ENCODE measurements at places on chromosomes 16 and 17. TPM values are rescaled to one million over a fixed set of nuclear protein-coding genes. Genes with fewer than 3 reads are reported as not detected.

CUEDC1 gene
- 41.8 TPM for polyA plus RNA-seq

ENDOV gene
- 31.9 TPM for polyA plus RNA-seq

- no peak for DNase-seq
These were observed at the start of gene NXPH3 for GRCh38 chr17:49575679-49576087. Gene NXPH3 (plus strand): TSS chr17:49575871. CDS start chr17:49576220, 349 bp downstream.

- no peak for DNase-seq
These were observed at the start of gene C17orf107 for GRCh38 chr17:4899341-4900230. Gene C17orf107 (plus strand): TSS chr17:4899536. CDS start chr17:4899763, 227 bp downstream.

DNA sequence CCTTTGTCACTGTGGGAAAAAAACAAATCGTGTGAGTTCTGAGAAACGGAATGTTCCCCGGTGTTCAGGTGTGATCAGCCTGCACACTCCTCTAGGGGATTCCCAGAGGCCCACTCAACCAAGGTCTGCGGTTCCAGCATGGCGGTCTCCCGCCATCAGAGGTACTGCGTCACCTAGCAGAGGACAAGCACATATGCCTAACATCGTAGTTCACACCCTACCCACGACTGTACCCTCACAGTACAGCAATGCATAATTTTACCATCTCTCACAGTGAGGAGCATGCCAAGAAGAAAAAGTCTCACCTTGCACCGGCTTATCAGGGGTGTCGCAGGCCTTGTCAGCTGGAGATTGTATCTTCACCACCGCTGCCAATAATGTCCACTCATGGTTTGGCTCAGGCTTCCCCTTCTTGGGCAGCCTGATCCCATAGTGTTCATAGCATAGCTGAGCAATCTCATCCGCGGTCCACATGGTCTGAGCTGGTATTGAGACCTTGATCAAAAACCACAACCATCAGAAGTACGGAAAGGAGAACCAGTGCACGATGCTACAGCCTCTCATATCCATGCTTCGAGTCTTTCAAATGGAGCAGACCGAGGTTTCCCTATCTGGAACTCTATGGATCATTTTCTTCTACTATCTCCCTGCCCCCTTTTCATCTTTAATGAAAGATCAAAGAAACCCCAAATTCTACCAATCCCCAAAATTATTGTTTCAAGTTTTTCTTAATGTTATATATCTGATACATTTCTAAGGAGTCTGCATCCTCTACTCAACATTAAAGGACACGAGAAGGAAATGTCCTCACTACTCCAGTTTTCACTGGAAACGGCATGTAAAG, 2.5 kb downstream of the ADAT1 start:
- no peak for DNase-seq

DNA sequence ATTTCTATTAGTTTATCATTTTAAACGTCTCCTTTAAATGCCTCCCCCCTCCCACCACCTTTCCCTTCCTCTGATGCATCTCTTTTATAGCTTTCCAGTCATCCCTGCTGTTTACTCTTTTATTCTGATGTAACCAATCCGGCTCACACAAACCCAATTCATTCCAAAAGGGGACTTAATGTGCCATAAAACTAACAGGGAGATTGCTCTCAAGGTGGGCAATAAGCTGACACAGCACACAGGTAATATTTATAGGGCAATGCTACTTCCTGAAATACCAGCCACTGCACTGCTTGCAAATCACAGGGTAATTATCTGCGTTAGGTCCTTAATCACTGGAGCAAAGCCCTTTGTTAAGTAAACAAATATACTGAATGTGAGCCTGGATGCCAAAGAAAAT, 23.3 kb upstream of the CA10 start:
- DNase-seq: no peak

- DNase-seq: peak; percentile 6
These were observed 27.7 kb upstream of the CRHR1 start for GRCh38 chr17:45756266-45756991.

DNA sequence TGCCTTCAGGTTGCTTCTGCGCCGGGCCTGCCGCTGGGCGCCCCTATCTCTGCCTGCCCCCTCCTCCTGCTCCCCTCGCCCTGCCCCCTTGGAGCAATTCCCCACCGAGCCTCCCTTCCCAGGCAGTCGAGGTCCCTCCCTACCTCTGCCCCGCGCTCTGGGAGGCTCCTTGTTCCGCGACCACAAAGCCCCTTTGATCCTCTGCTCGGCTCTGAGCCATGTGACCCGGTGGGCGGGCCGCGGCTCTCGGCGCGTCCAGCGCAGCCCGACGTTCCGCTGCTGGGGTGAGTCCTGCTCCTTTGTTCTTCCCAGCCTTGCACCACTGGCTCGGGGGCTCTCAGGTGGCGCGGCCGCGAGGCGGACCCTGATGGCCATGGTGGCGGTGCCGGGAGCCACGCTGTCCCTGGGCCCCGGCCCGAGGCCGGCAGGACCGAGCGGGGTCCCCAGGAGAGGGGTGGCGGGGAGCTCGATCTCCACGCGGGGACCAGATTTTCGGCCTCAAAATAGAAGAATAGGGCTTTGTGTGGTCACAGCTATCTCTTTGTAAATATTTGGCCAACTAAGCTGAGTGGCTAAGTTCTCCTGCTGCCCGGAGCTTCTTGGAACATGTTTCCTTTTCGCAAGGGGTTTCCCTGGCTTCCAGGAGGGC, 310.6 kb downstream of the SEC14L1 start:
- DNase-seq: no peak

CLEC10A gene
- 1.3 TPM for polyA plus RNA-seq
